ENCODE measurements at places on chromosomes 6 and 20.

- DNase-seq, result no peak
Observed at GRCh38 chr6:25028328-25028727, 92.6 kb upstream of the RIPOR2 start.

DNA sequence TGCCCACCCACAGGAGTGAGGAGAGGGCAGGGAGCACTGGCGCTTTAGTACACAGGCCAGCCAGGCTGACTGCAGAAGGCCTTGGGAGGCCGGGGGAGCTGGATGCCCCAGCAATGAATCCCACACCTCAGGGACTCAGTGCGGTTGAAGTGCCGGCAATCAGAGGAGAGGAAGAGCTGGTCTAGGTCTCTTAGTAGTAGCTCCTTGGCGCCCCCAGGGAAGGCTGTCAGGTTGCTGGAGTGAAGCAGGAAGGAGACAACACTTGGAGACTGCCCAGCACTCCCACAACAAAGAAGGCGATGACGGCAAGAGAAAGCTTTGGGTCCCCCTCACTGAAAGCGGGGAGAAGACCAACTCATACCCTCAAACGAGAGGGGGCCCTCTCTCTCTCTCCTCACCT lies 8.3 kb upstream of the TNXB start:
- no peak for DNase-seq

DNA sequence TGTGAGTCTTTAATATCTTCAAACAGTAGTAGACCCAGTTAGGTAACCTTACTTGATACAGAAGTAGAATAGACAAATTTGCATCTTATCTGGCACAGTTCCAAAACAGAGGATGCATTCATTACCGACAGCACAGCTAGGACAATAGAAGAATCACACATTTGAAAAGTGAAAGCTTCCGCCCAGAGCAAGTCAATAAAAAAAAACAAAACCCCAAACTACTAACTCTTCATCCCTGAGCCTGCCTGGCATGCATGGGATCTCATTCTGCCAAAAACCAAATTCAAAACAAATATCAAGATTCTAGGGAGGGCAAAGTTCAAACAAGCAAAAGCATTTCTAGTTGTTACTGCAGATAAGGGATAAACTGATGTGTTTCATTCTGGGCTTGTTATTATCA lies 235.4 kb downstream of the BTBD9 start:
- no peak for DNase-seq

GRCh38 chr6:33277663-33278391 lies 904 bp downstream of the B3GALT4 start:
- DNase-seq, result no peak

Data from stimulated activated CD4-positive, alpha-beta T cell treated with anti-CD3 and anti-CD28 coated beads, Interleukin-15, amount 100 ng/mL, for 1 hour (primary cell).